ENCODE measurements at places on chromosomes 16 and 17.

DNA sequence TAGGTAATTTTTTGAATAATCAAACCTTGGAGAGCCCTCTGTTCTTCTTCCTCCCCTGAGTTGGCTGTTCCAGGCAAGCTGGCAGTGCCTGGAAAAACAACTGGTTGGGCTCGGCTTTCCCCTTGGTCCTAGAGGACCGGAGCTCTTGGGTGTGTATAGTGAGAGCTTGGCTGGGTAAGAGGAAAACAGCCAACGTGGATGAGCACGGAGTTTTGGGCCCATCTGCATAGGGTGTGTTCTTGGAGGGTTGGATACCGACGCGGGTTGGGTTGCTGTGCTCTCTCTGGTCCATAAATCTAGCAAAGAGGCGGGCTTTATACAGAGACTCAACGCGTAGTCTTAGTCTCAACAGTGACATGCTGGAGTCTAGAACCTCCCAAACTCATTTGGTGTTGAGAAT lies 23.2 kb downstream of the ITGB3 start:
- H3K36me3 ChIP-seq, result no peaks in the 10 kb centered on the region
- H3K4me3 ChIP-seq, result no peak overlapping the region
- no peak for DNase-seq
- H3K27ac ChIP-seq, result no peak overlapping the region
- peaks cover 6% of the 10 kb centered on the region for H3K27me3 ChIP-seq
- H3K4me1 ChIP-seq, result peaks cover 6% of the 10 kb centered on the region

DNA sequence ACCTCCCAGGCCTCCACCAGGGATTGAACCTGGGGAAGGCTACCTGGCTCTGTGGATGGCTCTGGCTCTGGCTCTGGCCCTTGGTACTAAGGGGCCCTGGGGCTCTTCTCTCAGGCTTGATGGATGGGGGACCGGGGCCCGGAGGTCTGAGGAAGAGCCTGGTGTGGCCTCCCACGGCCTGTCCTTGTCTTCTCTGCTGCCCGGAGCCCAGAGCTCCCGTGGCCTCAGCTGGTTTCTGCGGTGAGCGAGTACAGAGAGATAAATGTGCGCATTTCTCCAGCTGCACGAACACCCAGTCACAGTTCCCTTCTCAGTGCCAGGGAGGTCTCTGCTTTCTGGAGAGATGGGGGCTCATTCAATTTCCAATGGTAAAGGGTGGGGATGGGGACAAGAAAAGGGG lies 9.2 kb downstream of the MGAT5B start:
- no peak for DNase-seq
- peaks cover 3% of the 10 kb centered on the region for H3K27me3 ChIP-seq
- H3K4me3 ChIP-seq, result no peak overlapping the region
- H3K27ac ChIP-seq, result no peak overlapping the region

- H3K4me3 ChIP-seq, result no peak overlapping the region
- H3K4me1 ChIP-seq, result no peaks in the 10 kb centered on the region
- H3K27me3 ChIP-seq, result no peaks in the 10 kb centered on the region
Measured at GRCh38 chr17:29844339-29845048, 85.5 kb downstream of the SSH2 start.

GRCh38 chr16:10688291-10688690 lies 6.4 kb downstream of the TEKT5 start:
- no peaks in the 10 kb centered on the region for H3K4me1 ChIP-seq
- H3K4me3 ChIP-seq, result no peak overlapping the region
- H3K36me3 ChIP-seq, result no peaks in the 10 kb centered on the region
- DNase-seq, result no peak
- H3K27ac ChIP-seq, result no peak overlapping the region

GRCh38 chr16:72960101-72960500 lies 87.8 kb downstream of the ZFHX3 start:
- no peak overlapping the region for H3K27ac ChIP-seq
- H3K4me1 ChIP-seq, result no peaks in the 10 kb centered on the region
- no peak overlapping the region for H3K4me3 ChIP-seq
- no peak for DNase-seq
